ENCODE measurements at places on chromosomes 1 and 21.

DNA sequence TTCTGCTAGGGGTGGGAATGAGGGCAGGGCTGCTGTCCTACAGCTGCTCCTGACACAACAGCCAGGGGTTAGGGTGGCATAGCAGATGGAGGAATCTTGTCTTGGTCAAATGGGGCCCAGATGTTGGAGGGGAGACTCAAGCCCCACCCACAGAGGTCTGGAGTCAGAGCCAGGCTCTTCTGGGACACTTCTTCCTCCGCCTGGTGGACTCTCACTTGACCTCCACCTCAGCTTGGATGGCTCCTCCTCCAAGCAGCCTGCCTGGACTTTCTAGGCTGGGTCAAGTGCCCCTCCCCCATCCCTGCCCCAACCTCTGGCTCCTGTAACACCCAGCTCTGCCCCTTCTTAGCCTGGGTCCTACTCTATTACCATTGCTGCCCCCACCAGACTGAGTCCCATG, 35.5 kb downstream of the EPHA2 start:
- DNase-seq: no peak

DNA sequence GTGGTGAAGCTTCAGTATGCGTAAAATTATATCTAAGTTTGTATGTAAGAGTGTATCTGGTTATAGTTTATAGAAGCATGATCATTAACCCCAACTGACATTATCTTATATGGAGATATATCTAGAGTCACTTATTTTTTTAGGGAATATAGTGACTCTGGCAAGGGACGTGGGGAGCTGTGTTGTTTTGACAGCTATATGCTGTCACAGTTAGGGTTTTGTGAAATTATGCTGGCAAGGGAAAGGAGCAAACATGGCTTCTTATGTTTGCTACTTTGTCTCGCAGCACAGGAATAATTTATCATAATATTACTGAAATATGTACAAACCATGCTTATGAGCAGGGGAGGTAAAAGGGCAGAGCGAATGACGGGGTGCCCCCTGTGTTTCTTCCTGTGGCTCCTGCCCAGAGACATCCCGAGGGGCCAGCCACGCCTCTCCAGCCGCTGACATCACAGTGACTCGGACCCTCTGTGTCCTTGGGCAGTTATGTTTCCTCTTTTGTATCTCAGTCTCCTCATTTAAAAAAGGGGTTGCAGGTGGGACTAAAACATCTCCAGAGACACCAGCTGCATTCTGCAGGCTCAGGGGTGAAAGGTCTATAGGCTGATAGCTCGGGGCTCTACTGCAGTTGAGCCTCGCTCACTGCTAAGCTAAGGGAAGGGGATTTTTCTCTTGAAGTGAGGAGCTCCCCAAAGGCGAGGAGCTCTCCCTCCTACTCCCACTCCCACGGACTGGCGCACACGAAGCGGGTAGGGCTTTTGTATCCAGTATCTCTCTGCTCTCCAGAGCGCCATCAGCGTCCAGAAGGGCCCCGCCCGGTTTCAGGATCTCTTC, 14.9 kb downstream of the A3GALT2 start:
- DNase-seq: no peak

GRCh38 chr1:204507317-204508105, 8.7 kb upstream of the MDM4 start:
- DNase-seq: peak; percentile 65

DNA sequence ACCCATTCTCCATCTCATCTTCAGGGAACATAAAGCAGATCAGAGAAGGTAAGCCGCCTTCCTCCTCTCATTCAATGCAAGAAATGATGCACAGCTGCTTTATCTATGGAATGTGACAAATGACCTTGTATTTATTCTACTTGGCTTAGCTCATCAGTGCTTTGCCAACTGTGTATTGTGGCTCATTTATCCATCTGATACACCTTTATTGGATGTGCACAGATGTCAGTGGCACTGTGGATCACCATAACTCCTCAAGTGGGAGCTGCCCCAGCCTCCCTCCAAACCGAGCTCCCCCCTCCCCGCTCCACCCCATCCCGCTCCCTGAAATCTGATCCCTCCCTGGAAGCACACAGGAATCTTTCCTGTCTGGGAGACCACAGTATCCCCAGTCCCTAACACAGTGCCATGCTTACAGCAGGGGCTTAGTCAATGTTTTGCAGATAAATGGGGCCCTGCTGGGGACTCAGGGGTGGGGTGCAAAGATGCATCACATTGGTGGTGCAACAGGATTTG, 156.0 kb upstream of the RAB4A start:
- DNase-seq: no peak

- peak; percentile 9 for DNase-seq
Measured at GRCh38 chr1:111203681-111204200, 3.3 kb upstream of the DENND2D start.

DNA sequence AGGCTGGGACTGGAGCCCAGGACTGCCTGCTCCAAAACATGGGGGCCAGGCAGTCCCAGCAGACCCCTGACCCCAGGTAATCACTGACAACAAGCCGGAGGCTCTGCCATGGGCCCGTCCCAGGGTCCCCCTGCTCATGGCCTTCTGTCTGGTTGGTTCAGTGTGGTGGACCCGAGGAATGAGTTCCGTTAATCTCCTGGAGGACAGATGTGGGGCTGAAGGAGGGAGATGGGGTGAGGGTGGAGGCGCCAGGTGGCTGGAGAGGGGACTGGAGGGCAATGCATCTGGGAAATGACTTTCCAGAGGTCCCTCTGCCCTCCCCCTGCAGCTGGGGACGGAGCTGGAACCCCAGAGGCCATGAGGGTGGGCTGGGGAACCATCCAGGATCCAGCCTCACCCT, 103.2 kb downstream of the EBNA1BP2 start:
- no peak for DNase-seq

GRCh38 chr1:103525114-103525606, 339 bp upstream of the RNPC3 start:
- peak; percentile 42 for DNase-seq

- no peak for DNase-seq
Measured at GRCh38 chr1:153790313-153790965, 15.2 kb downstream of the SLC27A3 start.

- DNase-seq: no peak
Measured at GRCh38 chr1:165481820-165482532, 37.0 kb upstream of the RXRG start.

- DNase-seq: peak; percentile 85
Measured at GRCh38 chr1:201167041-201167991, 13.0 kb upstream of the TMEM9 start.

GRCh38 chr1:166903232-166903631, 27.2 kb upstream of the TADA1 start:
- DNase-seq: no peak

DNA sequence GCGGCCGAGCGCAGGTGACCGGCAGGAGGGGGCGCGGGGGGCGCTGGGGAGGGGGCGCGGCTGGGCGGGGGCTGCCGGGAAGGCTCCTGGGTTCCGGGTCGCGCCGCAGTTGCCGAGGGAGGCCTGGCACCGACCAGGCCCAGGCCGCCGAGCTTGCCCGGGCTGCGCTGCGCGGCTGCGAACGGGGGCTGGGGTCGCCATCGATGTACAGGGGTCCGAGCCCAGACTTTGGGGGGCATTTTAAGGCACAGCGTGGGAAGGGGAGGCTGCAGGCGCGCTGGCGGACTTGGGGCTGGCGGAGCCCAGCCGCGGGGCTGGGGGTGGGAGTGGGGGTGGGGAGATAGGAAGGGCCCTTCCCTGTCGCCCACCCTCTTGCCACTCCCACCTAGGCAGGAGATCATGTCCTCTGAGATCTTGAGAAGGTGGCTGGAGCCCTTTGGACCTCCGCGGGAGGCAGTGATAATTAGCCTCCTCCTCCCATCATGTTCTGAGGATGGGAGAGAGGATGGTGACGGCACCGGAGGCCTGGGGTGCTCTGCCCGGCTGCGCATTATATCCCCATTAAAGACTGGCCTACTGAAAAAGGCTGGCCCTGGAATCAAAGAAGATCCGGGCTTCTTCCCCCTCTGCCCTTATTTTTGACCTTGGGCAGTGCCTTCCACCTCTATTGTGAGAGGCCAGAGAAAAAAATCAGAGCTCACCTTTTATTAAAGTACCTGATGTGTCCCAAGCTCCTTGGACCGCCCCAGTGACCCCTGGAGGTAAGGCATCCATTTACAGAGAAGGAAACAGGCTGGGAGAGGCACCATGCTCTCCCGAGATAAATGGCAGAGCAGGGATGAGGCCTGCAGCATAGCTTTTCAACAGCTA, 497 bp downstream of the FBXO44 start:
- no peak for DNase-seq

DNA sequence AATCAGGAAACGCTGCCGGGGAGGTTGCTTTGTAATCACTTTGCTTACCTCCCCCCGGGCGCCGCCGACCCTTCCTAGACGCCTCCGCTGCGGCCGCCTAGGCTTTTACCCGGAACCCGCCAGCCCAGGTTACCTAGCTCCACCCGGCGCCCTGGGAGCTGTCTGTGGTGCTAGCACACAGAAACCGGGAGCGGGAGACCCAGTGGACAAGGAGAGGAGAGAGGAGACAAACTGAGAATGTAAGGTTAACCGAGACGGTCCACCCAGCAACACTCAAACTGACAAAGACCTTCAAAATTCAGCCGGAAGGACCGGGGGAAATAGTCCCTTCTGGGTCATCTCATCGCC, 9.8 kb downstream of the BARHL2 start:
- no peak for DNase-seq

GRCh38 chr1:117210831-117211261, at the start of gene VTCN1:
Gene VTCN1, minus strand, starts transcription at chr1:117210927. Its CDS starts 72 bp downstream, at chr1:117210855.
- DNase-seq: no peak

DNA sequence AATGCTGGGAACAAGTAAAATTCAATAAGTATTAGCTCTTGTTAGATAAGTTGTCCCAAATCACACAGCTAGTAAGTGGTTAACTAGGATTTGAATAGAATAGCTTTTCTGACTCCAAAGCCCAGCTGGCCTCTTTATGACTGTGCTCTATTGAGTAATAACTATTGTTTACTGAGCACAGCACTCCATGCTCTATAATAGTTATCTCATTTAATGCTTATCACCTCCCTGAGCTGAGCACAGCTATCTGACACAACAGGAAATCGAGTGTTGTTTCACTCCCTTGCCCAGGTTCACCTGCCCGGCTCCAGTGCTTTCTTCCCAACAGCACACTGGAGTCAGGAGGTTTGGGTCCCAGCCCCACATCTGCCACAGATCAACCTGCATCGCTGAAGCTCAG, 38.8 kb upstream of the STMN1 start:
- no peak for DNase-seq

- DNase-seq: no peak
Measured at GRCh38 chr1:36532810-36533401, 50.2 kb upstream of the CSF3R start.

- peak; percentile 15 for DNase-seq
Measured at GRCh38 chr1:65948609-65949229, 156.0 kb downstream of the PDE4B start.

Measured in NCI-H2081 (cell line).